ENCODE measurements at places on chromosomes 7 and 10.

GRCh38 chr7:7157177-7157886 lies 25.0 kb upstream of the C1GALT1 start:
- peak; percentile 22 for DNase-seq

DNA sequence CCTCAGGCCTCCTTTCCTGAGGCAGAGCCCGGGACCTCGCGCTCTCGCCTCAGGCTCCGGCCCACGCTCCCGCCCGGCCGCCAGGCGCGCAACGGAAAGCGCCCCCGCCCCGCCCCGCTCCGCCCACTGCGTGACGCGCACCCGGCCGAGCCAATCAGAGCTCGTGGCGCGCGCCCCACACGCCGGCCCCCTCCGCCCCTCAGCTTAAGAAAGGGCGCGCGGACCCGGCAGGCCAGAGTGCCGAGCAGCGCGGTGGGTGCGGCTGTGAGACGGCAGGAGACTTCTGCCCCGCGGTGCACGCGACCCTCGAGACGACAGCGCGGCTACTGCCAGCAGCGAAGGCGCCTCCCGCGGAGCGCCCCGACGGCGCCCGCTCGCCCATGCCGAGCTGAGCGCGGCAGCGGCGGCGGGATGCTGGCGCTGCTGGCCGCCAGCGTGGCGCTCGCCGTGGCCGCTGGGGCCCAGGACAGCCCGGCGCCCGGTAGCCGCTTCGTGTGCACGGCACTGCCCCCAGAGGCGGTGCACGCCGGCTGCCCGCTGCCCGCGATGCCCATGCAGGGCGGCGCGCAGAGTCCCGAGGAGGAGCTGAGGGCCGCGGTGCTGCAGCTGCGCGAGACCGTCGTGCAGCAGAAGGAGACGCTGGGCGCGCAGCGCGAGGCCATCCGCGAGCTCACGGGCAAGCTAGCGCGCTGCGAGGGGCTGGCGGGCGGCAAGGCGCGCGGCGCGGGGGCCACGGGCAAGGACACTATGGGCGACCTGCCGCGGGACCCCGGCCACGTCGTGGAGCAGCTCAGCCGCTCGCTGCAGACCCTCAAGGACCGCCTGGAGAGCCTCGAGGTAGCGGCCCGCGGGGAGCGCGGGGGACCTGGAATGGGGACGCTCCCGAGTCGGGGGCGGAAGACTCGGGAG lies at the start of gene NPTX2:
TSS of gene NPTX2 (plus strand) at position 235 of the 909 bp plus-strand sequence. CDS start at position 412, 177 bp downstream.
- no peak for DNase-seq

- no peak for DNase-seq
Observed at GRCh38 chr10:110651044-110651958, 7.2 kb downstream of the RBM20 start.

DNA sequence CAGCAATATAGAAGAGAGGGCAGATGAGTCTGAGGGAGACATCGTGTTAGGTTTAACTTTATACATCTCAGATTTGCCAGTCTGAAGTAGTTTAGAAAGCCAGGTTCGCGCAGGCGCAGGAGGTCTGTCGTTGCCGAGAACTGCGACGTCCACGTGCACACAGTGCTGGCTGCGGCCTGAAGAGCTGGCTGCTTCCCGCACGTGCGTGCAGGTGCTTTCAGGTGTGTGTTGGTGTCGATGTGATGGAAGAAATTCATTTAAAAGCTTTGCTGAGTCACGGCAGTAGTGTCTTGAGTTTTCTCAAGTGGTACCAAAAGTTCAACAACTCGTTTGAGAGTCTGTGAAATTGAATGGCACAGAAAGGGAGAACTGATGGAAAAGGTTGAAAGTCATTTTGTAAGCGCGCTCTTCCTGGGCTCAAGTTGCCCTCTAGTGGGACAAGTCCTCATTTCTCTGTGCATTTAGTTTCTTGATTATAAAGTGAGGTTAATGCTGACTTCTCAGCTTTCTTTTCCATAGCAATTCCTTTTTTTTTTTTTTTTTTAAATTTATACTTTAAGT lies 18.6 kb downstream of the WDR37 start:
- DNase-seq, result no peak

GRCh38 chr10:69696073-69696731 lies 66.2 kb downstream of the FAM241B start:
- DNase-seq, result no peak

DNA sequence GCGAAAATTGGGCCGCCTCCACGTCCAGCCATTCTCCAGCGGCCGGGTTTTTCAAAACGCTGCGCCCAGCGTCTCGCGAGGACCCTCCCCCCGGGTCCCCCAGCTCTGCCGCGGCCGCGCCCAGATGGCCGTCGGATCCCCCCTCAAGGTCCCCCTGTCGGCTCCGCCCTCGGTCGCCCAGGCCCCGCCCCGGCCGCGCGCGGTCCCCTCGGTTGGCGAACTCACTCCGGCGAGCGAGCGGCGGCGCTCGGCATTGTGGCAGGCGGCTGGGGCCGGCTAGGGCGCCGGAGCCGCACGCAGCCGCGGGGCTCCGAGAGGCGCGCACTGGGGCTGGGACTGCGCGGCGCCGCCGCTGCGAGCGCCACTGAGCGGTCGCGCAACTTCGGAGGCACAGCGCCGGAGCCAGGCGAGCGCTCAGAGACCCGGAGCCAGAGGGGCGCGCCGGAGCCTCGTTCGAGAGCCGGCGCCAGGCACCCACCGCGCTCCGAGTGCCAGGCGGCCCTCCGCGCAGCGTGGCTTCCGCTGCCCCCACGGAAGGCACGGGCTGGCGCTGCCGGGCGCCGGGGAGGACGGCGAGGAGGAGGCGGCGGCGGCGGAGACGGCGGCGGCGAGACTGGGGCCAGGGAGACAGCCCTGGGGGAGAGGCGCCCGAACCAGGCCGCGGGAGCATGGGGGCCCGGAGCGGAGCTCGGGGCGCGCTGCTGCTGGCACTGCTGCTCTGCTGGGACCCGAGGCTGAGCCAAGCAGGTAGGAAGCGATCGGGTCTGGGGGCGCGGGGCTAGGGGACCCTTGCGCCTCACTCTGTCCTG lies at the start of gene UNC5B:
TSS of gene UNC5B (plus strand) at position 253 of the 809 bp plus-strand sequence. CDS start at position 669, 416 bp downstream.
- peak; percentile 22 for DNase-seq

GRCh38 chr7:134946260-134946659 lies 40.0 kb upstream of the AGBL3 start:
- DNase-seq, result no peak
